ENCODE measurements at places on chromosomes 1 and 21.
A peak's percentile ranks its signal among the peaks of the same experiment; 100 is the strongest.

DNA sequence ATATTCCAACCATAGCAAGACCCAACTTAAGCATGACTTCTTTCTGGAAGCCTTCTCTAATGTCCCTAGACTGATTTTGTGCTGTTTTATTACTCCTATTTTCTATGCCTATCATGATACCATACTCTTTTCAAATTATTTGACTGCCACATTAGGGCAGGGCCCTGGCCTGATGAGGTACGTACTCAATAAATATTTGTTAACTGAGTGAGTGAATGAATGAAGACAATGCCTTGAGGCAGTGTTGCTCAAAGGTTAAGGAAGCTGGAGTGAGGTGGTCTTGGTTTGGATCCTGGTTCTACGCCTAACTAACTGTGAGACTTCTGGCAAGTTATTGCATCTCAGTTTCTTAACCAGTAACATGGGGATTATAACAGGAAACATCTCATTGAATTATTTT lies 38.3 kb upstream of the BACH1 start:
- DNase-seq = no peak

DNA sequence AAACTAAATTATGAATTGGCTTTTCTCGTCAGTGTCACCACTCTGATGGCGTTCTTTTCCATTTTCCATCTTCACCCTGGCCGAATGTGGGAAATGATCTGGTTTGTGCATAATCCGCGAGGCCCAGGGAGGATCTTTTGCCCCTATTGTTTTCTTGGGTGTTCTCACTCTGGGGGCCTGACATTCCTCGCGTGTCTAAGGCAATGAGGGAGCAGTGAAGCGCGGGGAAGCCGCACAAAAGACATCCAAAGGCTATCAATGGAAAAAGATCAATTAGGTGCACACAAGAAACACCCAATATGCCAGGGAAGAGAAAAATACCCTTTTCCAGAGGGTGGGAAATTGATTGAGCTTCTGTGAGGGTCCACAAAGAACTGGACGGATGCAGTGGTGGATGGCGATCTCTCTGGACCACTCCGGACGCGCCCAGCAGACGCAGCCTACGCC lies 941 bp upstream of the C1orf21 start:
- DNase-seq = no peak

DNA sequence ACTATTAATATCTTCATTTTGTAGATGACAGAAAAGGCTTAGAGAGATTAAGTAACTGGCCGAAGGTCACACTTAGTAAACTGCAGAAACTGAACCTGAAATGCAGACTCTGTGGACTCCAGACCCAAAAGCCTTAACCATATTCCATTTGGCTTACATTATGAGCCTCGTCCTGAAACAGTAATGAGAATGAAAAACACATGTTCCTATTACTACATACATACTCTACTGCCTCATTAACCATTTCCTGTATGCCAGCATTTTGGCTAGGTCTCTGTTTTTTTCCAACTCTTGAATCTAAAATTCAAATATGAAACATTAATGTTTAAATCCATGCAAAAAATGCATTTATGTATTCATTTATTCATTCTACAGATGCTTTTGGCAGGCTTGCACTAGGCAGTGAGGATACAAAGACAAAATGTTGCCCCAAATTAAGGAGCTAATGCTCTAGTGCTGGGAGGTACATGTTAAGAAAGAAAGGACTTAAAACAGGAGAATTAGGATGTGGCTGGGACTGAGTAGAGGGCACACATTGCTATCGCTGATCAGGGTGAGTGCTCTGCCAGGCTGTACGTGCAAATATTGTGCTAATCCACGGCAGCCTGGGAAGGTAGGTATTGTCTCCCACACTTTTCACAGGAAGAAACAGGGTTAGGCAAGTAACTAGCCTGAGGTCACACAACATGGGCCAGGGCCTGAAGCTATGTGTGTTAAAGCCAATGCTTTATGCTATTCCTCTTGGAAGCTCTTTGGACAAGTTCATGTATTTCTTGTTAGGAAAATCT lies 14.0 kb downstream of the DEGS1 start:
- DNase-seq = no peak

GRCh38 chr1:202750761-202751160 lies 40.5 kb upstream of the SYT2 start:
- no peak for DNase-seq

DNA sequence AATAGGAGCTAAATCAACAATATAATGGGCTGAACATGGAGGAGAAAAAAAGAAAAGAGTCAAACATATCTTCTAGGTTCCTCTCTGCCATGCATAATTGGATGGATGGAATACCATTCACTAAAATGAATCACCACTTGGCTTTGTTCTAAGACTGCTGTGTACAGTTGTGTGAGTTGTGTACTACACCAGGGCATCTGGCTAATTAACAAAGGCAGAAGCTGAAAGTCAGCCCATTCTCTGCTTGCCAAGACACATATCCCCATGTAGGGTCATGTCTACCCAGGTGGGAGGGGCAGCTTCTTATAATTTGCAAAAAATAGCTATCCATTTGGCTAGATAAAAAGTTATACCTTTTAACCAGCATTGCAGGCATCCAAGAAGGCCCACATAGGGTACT lies 21.0 kb downstream of the JUN start:
- DNase-seq = no peak

- no peak for DNase-seq
Observed at GRCh38 chr1:185627171-185627570, 107.0 kb upstream of the HMCN1 start.

GRCh38 chr1:202248861-202249260 lies 55.3 kb downstream of the LGR6 start:
- no peak for DNase-seq

DNA sequence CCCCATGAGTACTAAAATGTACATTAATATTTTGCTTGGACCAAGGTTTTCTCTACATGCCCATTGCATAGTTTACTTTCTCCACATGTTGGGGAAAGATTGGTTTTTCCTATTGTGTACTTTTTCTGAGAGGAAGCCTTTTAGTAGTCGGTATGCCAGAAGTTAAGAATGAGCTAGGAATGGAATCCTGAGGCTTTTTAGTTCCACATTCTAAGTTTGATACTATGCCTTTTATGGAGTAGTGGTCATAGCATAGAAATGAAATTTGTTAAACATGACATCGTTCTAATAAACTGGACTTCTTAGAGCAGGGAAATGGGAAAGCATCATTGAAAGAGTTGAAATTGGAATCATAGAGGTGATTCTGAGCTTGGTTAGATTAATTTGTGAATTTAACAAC lies 64.3 kb downstream of the BCL9 start:
- no peak for DNase-seq

DNA sequence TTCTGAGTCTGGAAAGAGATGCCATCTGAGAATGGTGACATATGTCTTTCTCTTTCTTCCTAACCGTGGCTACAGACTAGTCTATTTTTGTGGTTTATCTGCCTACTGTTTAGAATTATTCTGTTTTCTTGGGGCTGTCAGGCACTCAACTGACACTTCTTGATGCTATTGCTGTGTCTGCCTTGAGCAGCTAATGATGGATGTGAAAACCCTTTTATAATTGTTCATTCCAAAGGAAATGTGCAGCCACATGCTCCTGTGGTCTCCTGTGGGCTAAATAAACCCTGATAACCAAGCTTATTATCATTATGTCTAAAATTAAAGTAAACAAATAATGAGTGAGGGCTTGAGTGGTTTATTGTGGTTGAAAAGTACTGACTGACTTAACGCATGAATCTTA lies 52.7 kb upstream of the CXADR start:
- DNase-seq = no peak

DNA sequence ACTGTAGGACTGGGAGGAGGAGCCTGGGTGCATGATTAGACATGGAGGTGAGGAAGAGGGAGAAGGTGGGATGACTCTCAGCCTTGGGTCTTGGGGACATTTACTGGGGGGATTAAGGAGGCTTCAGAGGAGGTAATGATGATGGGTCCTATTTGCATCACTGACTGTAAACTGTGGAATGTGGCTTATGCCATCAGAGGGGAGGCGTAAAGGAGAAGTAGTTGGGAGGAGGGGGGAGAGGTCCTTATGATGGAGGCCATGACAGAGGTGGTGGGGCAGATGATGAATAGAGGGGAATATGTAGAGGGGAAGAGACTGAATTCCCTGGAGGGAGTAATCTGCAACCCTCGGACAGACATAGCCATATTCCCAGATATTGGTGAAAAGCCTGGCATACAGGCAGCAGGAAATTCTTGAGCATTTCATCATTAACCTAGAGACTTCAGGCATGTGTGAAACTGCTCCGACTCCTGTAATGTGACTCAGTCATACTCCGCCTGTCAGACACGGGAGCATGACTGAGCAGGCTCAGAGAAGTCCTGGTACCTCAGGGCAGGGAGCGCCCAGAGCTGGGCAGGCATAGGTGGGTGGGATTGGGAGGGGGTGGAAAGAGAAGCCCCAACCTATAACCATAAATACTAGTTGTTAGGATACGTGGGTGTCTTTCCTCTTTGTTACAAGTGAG lies 8.0 kb upstream of the LCE5A start:
- no peak for DNase-seq

DNA sequence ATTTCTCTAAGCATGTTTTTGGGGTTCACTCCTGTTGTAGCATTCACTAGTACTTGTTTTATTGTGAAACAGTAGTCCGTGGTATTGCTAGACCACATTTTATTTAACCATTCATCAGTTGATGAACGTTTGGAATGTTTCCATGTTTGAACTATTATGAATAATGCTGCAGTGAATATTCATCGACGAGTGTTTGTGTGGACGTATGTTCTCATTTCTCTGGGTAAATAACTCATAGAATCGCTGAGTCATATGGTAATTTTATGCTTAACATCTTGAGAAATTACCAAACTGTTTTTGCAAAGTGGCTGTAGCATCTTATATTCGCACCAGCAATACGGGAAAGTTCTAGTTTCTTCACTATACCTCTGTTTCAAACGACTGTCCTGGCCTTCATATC lies 28.0 kb upstream of the KAZN start:
- DNase-seq = no peak

DNA sequence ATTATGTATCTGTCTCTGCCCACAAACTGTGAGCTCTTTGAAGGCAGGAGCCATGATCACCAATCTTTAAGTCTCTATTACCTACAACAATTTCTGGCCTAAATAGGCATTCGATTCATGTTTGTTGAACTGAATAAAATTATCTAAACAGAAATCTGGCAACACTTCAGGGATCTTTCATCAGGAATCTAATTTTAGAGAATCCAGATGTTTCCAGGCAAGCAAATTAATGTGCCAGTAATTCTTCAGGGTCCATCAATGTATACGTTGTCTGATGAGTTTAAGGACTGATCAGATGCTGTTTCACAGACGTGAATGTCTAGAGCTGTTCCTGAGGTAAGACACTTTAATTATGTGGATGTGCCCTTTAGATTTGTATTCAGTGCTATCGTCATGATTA lies 524.4 kb downstream of the PTPRC start:
- no peak for DNase-seq

GRCh38 chr1:61090546-61091202 lies 8.3 kb downstream of the NFIA start:
- DNase-seq = no peak

GRCh38 chr1:184598403-184599193 lies 156.1 kb downstream of the EDEM3 start:
- DNase-seq = no peak

DNA sequence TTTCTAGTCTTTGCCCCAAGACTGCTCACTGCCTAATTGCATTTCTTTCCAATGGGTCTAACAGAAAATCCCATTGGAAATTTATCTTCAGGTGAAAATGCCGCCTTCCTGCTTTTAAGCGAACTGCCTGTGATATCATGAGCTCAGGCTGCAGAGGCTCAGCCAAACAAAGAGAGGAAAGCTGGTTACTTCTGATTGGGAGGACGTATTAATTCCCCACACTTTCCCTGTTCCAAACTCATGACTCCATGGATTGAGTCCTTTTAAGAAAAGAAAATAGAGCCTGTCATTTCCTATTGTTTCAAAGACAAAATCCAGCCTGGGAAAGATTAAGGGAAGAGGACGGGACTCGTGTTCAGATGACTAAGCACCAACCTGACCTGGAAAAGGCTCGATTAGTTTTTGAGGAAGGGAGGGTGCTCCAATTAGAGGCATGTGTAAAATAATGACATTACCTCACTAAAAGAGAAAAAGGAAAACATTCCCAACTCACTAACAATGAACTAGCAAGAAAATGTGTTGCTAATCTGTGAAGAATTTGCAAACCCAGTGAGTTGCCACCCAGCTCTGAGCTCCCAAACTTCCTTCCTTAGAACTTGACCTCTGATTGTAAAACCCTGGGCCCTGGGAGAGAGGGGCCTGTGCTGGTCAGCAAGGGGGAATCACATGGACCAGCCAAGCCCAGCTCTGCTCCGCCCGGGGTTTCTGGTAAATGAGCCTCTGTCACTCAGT lies 61.2 kb downstream of the TCP10L start:
- peak; percentile 60 for DNase-seq

DNA sequence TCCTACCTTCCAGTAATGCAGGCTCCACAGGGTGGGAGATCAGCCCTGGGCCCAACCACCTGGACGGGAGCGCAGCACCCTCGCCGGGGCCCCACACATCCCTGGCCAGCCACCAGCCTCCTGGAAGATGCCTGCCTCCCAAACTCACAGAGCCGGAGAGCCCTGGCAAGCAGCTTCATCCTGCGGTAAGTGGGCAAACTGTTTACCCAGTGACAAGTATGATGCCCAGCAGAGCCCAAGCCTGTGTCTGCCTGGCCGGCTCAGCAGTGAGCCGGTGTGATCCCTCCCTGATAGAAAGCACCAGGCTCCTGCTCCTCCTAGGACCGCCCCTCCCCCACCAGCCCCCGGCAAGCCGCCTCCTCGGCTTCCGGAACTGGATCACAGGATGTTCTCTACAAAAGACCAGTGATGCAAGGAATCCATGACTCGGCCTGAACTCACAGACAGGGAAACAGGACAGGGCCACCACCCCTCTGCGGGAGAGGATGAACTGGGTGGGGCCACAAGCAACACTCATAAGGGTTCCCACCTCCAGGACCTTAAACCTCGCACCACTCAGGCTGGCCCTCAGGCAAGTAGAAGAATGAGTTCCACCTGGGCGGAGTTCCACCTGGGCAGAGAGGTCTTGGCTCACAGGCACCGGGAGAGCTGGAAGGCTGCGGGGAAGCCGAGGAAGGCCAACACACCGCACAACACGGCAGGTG lies 7.9 kb downstream of the ACOT7 start:
- peak; percentile 63 for DNase-seq

DNA sequence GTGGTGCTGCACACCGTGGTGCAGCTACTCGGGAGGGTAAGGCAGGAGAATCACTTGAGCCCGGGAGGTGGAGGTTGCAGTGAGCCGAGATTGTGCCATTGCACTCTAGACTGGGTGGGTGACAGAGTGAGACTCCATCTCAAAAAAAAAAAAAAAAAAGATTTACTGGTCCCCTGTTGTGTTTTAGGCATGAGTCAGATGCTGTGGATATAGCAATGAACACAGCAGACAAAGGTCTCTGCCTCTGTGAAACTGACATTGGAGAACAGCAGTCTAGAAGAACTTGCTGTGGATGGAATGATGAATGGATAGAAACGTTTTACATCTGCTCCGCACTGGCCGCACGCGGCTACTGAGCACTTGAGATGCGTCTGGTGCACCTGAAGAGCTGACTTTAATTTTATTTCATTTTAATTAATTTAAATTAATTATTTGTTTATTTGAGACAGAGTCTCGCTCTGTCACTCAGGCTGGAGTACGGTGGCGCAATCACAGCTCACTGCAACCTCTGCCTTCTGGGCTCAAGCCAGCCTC lies 24.5 kb upstream of the EPHA2 start:
- no peak for DNase-seq

GRCh38 chr1:162168261-162168660 lies 98.8 kb downstream of the NOS1AP start:
- no peak for DNase-seq

Data from H54 (cell line).